ENCODE measurements at places on chromosomes 7 and 10.

- peak; percentile 69 for DNase-seq
Measured at GRCh38 chr10:102775935-102776669, 32.4 kb downstream of the WBP1L start.

DNA sequence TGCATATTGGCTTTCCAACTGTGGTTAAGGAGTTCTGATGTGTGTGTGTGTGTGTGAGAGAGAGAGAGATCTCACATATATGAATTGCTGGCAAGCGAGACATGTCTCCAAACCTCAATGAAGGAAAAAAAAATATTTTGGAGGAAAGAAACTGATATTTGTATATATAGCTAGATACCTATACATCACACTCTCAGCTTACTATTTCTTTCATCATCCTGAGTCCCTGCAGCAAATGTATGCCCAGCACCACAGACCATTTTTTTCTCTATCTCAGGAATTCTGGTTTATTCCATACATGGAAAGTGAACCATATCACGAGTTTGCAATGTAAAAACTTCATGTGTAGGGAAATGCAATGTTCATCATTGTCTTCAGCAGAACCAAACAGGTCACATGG, 68.9 kb downstream of the MTERF1 start:
- no peak for DNase-seq

DNA sequence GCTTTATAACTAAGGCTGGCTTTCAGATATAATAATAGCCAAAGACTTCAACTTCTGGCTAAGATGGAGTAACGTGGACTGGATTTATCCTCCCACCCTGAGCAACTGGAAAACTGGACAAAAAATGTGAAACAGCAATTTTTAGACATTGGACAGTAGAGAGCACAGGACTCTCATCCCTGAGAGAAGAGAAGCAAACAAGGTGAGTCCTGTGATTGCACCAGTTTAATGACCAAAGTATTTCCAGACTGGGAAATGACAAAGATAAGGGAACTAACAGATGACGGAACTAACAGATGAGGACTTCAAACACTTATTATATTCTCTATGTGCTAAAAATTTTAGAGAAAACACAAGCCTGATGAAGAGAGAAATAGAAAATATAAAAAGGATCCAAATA, 175.7 kb upstream of the SLC25A13 start:
- no peak for DNase-seq

GRCh38 chr7:114818501-114818900, 103.4 kb upstream of the MDFIC start:
- no peak for DNase-seq

GRCh38 chr10:119700321-119700954, 25.4 kb upstream of the INPP5F start:
- DNase-seq: no peak

DNA sequence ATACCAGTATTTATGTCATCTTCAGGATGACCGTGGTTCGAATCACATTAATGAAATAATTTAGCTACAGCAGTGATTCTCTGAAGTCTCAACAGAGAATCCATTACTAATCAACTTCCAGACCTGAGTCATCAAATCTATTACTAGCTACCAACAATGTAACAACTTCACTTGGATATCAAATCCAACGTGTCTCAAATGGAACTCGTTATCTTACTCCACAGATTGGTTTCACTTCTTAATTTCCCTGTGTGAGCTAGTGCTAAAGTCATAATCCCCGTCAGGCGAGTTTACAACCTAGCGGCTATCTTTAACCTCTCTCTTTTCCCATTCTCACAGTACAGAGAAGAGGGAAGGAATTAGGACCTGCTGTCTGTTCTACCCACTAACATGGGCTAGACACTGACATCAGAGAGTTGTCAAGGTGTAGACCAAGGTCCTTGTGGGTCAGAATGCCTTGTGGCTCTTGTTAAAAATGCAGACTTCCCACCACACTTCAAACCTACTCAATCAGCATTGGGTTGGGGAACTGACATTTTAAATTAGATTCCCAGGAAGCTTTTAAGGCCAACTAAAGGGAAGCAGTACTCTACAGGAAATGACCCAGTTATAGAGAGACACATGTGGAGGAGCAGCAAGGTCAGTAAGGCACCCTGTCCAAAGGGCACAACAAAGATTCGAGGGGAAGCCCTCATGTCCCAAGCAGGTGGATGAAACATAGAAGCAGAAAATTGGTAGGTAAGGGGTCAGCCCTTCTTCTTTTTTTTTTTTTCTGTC, 57.3 kb upstream of the GSAP start:
- no peak for DNase-seq

- no peak for DNase-seq
Measured at GRCh38 chr10:89548673-89549072, 13.3 kb upstream of the SLC16A12 start.

- DNase-seq: no peak
Measured at GRCh38 chr7:105079348-105079747, 65.3 kb downstream of the KMT2E start.

DNA sequence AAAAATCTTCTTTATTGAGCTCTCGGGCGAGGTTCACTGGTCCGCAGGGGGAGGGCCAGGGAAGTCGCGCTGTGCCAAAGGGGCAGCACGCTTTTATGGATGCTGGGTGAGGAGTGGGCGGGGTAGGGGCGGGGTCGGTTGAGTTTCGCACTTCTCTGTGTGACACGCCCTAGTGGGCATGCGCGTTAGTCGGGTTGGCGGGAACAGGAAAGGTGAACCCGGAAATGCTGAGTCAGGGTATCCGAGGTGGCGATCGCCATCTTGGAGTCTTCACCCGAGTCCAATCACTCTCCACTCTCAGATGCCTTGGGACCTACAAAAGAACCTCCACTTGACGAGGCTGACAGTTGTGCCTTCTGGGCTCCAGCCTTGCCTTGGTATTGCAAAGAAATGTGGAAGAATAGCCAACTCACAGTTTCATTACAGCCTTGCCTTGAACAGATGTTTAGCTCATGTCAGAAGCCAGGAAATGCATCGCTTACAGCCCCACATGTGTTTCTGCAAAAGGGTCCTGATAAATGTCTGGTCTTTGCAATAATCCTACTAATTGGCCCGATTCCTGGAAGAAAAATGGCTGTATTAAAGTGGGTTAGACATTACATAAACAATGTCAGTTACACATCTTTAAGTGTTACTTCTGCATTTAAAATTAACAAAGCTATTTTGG, 64.1 kb downstream of the AHR start:
- peak; percentile 22 for DNase-seq

- no peak for DNase-seq
Measured at GRCh38 chr7:34755008-34755407, 97.0 kb downstream of the NPSR1 start.

All from common myeloid progenitor, CD34-positive (primary cell).